AG08395 (cell line): ENCODE measurements at places on chromosomes 1 and 21.

DNA sequence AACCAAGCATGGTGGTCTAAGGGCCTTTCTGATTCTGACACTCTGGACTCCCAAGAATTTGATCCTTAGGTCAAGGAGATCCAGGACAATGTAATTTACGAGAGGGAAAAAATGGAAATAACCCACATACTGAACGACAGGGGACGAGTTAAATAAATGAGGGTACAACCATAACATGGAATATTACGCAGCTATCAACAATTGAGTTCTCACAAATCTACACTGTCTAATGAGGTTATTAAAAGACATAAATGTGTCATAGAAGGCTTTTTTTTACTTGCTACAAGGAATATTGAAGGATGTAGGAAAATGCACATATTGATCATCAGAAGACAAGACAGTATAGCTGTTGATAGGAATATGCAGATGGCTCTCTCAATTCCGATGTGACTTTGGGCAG is 23.8 kb downstream of the SDC3 start:
- DNase-seq: no peak

DNA sequence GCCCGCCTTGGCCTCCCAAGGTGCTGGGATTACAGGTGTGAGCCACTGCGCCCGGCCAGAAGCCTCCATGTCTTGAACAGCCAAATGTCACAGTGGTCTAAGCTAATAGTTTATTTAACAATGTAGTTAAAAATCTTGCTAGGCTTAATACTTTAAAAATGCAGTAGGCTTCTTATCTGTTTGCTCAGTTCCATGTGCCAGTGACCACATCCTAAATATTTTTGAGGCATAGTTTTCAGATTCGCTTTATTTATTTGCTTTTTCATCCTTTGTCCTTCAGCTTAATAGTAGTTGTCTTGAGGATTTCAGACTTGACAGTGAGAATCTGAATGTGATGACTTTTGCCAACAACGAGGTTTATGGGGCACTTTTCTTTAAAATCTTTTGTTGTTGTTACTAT is 59.9 kb upstream of the PRRX1 start:
- DNase-seq: no peak

DNA sequence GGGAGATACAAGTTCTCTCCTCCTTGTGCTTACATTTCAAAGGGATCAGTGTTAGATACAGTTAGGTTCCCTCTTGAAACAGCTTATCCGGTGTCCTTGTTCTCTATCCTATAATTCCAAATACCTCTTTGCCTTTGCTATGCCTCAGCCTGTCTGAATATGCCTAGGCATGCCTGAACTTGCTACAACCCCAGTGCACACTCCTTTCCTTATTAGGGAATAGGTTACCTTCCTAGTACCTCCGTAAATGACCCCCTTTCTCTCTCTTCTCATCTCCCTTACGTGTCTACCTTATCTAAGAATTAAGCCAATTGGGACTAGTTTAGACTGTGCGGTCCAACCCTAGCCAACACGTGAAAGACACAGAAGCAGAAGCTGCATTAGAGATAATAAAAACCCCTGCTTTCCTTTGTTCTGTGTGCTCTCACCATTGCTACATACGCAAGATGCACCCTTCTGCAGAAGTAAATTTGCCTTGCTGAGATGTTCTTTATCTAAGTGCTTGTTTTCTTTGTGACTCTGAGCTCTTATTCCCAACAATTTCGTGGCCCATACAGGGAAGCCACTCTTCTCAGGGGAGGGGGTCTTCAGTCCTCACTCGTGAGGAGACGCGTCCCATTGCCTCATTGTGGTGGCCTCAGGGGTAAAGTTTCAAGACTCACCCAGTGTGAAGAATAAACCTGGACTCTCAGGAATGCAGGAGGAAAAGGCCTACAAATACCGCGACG is 802.1 kb downstream of the PLA2G4A start:
- no peak for DNase-seq

- DNase-seq: no peak
These were observed 174.8 kb upstream of the VAMP3 start for GRCh38 chr1:7596126-7596965.

DNA sequence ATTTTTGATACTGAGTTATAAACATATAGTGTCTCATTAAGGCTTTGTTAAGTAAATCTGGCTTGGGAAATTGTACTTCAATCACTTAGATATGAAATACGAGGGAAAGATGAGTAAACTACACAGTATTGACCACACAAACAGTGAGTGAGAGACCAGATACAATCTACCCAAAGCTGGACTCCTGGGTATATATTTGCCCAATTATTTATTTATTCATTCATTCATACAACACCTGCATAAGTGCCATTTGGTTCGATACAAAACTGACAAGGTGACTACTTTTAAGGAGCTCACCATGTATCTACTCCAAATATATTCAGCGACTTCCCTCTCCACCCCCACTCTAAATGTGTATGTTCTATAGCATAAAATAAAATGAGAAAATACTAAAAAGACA is 143.4 kb downstream of the TGFB2 start:
- no peak for DNase-seq

GRCh38 chr1:112872551-112872962 is 83.4 kb downstream of the SLC16A1 start:
- DNase-seq: no peak

GRCh38 chr1:184482136-184482535 is 95.3 kb downstream of the C1orf21 start:
- DNase-seq: no peak

GRCh38 chr1:30714536-30715090 is 8.8 kb downstream of the MATN1 start:
- DNase-seq: no peak

DNA sequence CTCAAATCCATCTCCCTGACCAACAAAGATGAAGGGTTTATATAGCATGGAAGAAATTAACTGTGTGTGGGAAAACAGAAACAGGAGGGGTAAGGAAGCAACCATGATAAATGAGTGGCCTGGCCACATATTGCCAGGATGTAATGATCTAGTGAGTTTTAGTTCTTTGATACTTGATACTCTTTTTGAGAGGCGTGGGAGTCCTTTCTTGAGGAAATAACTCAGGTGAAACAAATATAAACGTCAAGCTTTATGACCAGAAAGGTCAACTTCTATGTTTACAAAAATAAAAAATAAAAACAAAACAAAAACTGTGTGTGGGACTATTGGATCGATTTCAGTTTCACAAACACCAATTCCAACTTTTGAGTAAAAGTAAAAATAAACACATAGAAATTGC is 860.8 kb upstream of the B3GALT2 start:
- DNase-seq: no peak

GRCh38 chr1:223337174-223337869 is 26.7 kb downstream of the SUSD4 start:
- DNase-seq: no peak

DNA sequence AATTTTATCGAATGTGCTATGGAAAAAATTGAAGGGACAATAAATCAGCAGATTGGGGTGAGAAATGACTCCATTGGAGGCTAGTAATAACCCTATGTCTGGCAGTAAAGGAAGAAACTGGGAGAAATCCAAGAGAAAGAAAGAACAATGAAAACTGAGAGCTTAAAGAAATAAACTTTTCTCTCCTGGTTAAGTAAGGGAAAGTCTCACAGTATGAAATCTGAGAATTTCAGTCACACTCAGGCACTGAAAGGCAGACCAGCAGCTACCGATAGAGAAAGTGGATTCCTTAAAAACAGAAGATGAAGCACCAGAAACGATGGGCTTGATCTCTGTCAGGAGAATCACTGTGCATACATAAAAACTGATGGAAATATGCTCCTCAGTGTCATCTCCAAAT is 404.2 kb downstream of the PLPP3 start:
- no peak for DNase-seq

DNA sequence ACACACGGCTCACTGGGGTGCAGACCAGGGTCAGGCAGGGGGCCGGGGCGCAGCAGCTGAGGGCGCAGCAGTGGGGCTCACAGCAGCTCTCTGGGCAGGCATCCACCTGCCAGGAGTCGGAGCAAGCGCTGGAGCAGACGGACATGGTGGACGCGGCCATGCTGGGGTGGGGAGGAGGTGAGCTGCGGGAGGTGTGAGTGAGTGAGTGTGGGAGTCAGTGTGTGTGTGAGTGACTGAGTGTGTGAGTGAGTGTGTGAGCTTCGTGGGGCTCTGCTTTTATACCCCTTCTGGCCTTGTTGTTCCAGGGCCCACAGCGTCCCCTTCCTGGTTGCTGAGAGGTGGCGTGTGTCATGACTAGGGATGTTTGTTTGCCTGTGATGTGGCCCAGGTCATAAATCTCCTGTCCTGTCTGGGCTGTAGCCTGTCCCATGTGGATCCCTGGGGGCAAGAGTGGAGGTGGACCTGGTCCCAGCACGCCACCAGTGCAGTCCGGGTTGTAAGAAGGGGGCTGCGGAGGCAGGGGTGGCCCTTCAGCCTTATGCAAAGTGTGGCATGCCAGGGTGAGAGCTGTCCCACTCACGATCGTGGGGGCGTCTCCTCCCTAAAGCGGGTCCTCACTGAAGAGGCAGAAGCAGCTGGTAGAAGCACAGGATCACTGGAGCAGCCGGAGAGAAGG is at the start of gene KRTAP10-1:
KRTAP10-1 (minus strand) TSS at position 205 of the 676 bp plus-strand sequence; CDS start at position 160, 45 bp downstream.
- no peak for DNase-seq

- DNase-seq: no peak
These were observed 757.3 kb downstream of the LTN1 start for GRCh38 chr21:28235169-28235895.

- DNase-seq: peak; percentile 36
These were observed 17.3 kb downstream of the CRYBG2 start for GRCh38 chr1:26336477-26337205.

DNA sequence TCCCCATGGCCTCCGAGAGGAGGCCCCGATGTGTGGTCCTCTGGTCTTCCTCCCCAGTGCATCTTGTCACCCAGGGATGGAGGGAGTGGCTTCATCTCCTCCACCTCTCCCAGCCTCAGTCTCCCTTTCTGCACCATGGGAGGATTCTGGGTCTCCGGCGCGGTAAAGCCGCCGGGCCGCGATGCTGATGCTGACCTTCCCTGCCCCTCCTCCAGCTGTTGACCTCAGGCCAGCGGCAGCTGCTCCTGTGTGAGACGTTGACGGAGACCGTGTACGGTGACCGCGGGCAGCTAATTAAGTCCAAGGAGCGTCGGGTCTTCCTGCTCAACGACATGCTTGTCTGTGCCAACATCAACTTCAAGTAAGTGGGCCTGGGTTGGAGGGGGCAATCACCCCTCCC is 92.6 kb downstream of the ARHGEF10L start:
- DNase-seq: no peak

GRCh38 chr1:32073299-32074229 is 825 bp downstream of the TMEM39B start:
- DNase-seq: no peak

- no peak for DNase-seq
These were observed 5.0 kb downstream of the ZNF691 start for GRCh38 chr1:42851420-42851819.

GRCh38 chr1:27141266-27142003 is 13.5 kb downstream of the SLC9A1 start:
- DNase-seq: no peak

GRCh38 chr1:184021728-184022127 is 15.8 kb downstream of the COLGALT2 start:
- no peak for DNase-seq

- DNase-seq: no peak
These were observed 8.3 kb upstream of the MUTYH start for GRCh38 chr1:45348609-45348965.

DNA sequence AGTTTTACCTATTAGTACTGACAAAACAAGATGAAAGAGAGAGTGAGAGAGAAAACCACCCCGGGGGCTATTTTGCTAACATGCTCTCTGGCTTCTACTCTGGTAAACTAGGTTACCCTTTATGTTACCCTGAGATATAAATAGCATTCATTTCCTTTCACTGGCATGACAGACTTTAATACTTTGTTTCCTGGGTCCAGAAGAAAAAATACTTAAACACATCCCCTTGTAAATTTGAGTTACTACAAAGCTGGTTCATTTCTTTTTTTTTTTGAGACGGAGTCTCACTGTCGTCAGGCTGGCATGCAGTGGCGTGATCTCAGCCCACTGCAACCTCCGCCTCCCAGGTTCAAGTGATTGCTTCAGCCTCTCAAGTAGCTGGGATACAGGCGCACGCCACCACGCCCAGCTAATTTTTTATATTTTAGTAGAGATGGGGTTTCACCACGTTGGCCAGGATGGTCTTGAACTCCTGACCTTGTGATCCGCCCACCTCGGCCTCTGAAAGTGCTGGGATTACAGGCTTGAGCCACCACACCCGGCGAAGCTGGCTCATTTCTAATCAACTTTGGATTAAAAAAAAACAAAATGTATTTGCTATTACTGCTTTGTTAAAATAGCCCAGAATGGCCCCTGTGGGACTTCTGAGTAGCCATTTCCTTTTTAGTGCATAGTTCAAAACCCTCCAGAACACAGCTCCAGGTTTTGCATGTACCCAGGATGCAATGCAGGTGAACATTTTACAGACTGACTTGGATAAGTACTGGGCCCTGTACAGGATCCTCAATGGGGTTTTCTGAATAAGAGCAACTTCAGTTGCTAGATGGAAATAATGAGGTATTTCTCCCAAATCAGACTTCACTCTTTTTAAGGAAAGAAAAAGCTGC is 20.6 kb downstream of the INPP5B start:
- DNase-seq: no peak

DNA sequence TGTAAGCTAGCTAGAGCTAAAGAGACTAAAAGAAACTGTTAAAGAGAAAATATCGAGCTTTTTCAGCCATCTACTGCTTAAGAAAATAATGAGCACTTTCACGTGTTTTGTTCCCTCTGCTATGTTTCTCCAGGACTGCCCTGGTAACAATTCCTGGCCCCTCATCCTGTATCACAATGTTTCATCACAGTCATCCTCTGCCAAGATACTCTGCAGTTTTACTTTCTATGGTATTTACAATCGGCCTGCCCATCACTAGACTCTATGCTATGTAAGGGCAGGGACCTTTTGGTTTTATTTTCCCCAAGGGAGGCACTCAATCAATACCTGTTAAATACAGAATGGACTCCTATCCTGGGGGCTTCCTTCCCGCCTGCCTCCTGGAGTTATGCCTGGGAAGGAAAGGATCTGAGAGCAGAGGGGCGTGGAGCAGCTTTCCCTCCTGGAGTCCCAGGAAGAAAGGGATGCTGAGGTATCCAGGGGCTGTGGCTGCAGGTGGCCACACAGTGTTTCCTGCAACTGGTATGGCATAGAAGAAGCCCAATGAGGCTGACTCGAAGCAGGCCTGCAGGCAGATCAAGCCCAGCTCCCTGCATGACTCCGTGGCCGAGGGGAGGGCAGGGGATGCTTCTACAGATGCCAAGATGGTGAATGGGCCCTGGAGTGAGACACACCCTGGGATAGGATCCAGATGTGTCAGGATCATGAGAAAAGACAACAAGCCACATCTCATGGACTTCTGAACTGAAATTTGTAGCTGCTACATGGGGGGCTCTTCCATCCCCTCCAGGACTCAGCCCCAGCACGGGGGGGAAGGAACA is 52.9 kb downstream of the MATN1 start:
- peak; percentile 85 for DNase-seq
